GM12878 (cell line): ENCODE measurements at places on chromosomes 7 and 10. TPM values are rescaled to one million over a fixed set of nuclear protein-coding genes. Genes with fewer than 3 reads are reported as not detected.

Gene TMEM72
- polyA plus RNA-seq = not detected in 2 replicates

Gene SLC25A13
- 17.2 and 20.5 TPM in 2 replicates for polyA plus RNA-seq

Gene ARHGEF5
- polyA plus RNA-seq = 8.0 and 8.6 TPM in 2 replicates

Gene CALCR
- polyA plus RNA-seq = not detected in 2 replicates

Gene PIP
- polyA plus RNA-seq = not detected in 2 replicates
